Hippocampal formation (tissue), 2 donors: ENCODE measurements at places on chromosomes 16 and 17.

GRCh38 chr17:49596613-49597244 lies 21.1 kb downstream of the NXPH3 start:
- DNase-seq, result no peak

- DNase-seq, result peak; percentile 5
Observed at GRCh38 chr16:2026461-2027023, at the start of gene NHERF2. Gene NHERF2, plus strand, starts transcription at chr16:2026902. Its CDS starts 104 bp downstream, at chr16:2027006.

- no peak for DNase-seq
Observed at GRCh38 chr16:3214904-3215600, 19.9 kb downstream of the ZNF200 start.

DNA sequence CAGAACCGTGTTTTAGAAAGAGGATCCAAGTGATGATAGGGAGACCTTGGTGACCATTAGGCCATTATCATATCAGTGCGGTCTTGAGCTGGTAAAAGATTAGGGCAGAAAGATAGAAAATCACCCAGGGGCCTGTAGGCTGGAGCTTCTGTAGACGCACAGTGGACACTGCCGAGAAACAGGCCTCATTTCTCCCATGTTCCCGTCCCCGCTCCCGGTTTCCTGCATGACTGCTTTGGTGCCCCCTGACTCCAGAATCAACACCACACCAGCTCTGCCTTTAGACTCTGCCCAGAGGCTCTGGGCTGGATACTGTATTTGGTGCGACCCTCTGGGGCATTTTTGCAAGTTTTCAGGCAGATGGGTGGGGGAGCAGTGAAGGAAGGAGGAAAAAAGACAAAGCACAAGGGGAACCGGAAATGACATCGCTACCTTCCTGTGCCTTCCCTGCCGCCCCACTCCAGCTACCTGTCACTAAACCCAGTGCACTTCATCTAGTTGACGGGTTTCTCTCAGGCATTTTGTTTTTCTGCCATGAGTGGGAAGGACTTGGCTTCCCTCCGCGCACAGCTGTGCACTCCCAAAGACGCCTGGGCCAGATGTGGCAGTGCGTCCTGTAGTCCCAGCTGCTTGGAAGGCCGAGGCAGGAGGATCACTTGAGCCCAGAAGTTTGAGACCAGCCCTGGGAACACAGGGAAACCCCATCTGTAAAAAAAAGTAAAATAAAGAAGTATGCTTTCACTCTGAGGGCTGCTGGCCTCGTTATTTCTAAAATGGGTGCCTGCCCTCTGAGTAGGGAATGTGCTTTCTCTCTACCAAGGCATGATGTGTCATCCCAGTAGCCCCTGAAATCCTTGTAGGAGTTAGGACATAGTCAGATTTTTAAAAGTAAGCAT lies 214.1 kb downstream of the RPTOR start:
- no peak for DNase-seq

- no peak for DNase-seq
Observed at GRCh38 chr16:70342016-70342415, 4.7 kb upstream of the DDX19A start.

- no peak for DNase-seq
Observed at GRCh38 chr16:27152121-27152520, 51.2 kb upstream of the KDM8 start.

GRCh38 chr16:71885261-71885650 lies 1.3 kb upstream of the ZNF821 start:
- no peak for DNase-seq

DNA sequence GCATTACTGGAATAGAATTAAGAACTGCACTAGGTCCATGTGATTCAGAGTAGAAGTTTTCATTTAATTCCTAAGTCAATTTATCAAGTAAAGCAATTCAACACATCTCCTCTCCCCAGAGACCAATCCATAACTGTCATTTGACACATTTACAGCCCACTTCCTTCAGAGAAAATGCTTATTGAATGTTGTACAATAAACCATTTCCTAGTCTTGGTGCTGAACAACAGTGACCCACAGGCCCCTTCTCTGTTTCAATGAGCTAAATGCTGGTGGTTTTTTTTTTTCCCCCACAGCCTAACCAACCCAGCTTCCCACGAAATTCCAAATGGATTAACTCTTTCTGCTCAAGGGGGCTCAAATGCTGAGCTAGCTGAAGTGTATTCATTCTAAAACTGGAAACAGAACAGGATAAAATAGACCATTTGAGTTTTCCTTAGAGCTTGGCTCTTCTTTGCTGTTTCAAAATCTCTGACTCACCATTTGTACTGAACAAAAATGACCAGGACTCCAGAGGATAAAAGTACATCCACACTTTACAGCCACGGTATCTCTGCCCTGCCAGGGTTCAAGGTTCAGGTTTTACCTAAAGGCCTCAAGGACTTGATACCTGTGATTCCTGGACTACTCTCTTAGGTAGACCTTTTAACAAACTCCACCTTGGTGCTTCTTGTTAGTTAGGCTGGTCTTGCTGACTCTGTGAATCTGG lies 62.3 kb downstream of the TMEM100 start:
- DNase-seq, result no peak

DNA sequence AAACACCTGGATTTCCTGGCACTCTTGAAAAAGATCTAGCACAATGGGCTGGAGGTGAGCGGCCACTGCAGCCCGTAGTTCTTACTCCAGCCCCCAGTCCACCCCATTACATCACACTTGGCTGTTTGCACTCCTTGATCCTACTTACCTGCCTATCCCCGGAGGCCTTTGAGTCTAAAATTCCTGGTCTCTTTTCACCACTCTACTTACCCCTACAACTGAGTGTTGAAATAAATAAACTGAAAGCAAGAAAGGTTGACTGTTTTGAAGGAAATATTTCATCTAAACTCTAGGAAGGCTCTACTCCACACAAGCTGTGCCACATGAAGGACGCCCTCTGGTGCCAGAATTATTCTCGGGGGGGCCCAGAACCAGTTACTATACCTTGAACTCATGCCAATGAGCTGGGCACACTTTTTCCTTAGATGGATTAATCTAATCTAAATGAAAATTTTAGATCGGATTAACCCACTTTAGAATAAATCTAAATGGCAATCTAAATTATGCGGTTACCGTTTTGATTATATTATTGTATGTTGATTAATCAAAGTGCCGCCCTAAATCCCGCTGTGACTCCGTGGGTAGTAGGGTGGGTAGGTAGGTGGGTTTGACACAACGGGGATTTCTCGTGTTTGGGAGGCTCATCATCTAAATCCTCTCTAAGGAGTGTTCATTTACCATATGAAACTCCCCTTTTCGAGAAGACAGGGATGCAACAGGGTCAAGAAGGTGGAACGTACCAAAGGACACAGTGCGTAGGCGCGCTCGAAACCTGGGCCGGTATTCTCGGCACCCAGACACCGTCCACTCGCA lies 651 bp upstream of the EIF1 start:
- no peak for DNase-seq

DNA sequence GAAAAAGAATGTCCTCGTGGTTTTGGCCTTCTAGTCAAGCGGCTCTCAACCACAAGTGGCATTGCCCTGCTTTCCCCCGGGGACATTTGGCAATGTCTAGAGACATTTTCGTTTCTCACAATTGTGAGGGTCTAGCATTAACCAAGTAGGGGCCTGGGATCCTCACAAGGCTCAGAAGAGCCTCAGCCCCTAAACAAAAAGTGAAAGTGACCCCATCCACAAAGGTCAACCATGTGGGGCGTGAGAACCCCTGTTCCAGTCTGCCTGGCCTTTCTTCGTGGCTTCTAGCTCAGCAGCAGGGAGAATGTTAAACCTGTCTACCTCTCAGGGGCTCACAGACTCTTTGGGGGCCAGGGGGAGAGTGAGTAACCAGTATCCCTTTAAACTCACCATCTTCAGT lies 4.8 kb upstream of the RPL38 start:
- no peak for DNase-seq

DNA sequence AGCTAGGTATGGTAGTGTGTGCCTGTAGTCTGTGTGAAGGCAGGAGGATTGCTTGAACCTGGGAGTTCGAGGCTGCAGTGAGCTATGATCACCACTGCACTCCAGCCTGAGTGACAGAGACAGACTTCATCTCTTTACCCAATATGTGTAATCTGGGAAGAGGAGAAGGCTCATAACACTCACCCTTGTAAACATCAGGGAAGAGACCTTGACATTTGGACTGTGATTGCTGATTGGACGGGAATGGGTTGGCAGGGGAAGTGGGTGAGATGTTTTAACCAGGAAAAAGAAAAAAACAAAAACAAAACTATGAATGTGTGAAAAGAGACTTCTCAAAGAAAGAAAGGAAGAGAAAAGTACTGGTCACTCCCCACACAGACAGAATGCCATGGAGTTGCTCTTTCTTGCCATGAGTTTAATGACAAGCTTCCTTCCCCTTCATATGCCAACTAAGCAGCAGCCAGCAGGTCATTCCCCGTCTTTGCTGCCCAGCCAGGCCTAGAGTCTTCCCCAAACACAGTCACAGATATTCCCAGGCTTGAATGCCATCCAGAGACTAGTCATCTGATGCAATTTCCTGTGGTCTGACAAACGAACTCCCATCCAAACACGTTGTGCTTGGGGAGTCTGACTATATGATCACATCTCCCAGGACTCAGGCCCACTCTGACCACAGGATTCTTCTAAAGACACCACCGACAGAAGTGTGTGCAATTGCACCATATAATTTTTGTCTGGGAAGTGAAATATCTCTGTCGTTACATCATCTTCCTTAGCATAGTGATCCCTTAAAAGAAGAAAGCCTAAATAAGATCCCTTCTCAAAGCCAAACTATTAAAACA lies 3.6 kb upstream of the XAF1 start:
- DNase-seq, result no peak

DNA sequence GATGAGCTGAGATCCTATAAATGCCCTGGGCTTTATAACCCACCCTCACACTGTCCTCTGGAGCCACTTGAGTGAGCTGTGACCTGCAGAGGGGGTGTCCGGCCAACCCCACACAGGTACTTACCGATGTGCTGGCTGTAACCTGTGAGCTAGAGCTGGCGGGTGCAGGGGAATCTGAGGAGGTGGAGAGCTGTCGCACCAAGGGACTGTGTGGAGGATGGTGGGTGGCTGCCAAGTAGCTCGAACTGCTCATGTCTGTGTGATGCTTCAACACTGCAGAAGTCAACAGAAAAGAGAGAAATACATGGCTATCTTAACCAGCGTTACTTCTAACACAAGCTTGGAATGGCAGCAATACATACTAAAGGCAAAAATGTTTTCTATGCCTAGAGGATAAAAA lies 39.4 kb downstream of the STH start:
- no peak for DNase-seq

DNA sequence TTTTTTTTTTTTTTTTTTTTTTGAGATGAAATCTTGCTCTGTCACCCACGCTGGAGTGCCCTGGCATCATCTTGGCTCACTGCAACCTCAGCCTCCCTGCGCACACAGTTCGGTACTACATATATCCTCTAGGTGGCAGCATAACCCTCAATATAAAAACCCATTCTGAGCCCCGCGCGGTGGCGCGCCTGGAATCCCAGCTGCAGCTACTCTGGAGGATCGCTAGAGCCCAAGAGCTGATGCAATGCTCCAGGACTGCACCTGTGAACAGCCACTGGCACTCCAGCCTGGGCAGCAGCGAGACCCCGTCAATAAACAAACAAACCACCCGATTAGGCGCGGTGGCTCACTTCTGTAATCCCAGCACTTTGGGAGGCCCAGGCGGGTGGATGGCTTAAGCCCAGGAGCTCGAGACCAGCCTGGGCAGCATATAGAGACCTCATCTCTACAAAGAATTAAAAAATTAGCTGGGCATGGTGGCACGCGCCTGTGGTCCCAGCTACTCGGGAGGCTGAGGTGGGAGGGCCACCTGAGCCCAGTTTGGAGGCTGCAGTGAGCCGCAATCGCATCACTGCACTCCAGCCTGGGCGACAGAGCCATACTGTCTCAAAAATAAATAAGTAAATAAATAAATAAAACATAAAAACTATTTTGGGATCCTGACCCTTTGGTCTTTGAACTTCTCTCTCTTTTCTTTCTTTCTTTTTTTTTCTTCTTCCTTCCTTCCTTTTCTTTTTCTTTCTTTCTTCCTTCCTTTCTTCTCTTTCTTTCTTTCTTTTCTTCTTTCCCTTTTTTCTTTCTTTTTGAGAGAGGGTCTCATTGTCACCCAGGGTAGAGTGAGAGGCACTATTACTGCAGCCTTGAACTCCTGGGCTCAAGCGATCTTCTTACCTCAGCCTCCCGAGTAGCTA lies 15.4 kb upstream of the AKAP10 start:
- DNase-seq, result peak; percentile 94

DNA sequence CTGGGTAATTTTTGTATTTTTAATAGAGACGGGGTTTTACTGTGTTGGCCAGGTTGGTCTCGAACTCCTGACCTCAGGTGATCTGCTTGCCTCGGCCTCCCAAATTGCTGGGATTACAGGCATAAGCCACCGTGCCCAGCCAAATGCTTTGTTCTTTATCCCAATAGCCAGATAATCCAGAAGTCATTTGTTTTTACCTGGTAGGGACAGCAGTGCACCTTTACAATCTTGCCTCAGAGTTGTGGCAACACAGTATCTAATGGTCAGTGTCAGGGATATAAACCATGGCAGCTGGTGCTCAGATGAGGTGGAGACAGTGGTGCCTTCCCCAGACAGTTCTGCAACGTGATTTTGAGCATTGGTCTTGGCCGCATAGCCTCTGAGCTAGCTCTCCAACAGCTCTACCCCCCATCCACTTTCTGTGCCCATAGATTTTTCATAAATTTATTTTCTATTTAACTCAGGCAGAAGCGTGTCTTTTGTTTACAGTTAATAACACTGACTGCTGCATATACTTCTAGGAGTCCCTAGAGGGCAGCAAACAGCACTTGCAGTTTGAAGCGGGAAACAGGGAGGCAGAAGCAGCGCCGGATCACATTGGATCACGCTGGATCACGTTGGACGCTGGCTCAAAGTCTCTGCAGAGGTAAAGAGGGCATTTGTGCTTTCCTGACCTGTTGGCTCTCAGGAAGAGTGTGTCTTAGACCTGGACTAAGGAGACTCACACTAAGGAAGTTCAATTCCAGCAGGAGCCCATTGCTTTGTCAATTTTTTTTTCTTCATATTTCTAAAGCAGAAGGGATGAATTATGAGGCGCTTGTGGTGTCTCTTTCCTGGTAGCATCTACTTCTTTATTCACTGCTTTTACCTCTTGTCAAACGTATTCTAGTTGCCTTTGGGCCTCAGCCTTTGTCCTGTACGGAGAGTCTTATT lies 5.1 kb upstream of the GGT6 start:
- peak; percentile 25 for DNase-seq

- peak; percentile 64 for DNase-seq
Observed at GRCh38 chr17:20008242-20009051, 712 bp upstream of the SPECC1 start.

DNA sequence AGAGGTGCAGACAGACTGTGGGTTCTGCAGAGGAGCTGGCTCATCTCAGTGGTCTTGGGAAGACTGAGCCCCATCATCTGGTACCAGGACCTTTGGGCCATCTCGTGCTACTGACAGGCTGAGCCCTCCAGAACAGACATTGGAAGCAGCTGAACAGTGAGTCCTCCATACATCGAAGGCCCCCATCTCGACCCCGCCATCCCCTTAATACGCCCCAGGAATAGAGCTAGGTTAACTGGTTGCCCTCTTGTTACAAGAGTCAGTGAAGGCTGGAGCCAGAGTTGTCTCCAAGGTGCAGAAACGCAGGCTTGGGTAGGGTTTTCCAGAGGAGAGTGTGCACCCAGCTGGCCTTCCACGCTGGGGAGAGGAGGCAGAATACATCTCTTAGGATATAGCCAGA lies 76.0 kb downstream of the N4BP1 start:
- DNase-seq, result no peak
